ENCODE measurements at places on chromosomes 6 and 20. TPM values are rescaled to one million over a fixed set of nuclear protein-coding genes. Genes with fewer than 3 reads are reported as not detected.

DNA sequence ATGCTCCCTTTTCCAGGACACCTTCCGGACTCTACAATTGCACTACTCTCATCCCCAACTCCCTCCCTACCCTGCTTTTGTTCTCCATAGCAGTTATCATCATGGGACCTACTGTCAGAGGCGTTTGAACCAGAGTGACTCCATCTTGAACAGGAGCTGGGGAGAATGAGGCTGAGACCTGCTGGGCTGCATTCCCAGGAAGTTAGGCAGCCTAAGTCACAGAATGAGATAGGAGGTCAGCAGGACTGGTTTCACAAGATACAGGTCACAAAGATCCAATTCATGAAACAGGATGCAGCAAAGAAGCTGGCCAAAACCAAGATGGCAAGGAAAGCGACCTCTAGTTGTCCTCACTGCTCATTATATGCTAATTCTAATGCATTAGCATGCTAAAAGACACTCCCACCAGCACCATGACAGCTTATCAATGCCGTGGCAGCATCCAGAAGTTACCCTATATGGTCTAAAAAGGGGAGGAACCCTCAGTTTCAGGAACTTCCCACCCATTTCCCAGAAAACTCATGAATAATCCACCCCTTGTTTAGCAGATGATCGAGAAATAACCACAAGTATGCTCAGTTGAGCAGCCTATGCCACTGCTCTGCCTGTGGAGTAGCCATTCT, 15.6 kb downstream of the SLC13A3 start:
- no peak for DNase-seq

GRCh38 chr6:167130008-167130677, 7.2 kb downstream of the CCR6 start:
- DNase-seq = no peak

- no peak for DNase-seq
Measured at GRCh38 chr6:141451511-141452353, 681.0 kb upstream of the GJE1 start.

DNA sequence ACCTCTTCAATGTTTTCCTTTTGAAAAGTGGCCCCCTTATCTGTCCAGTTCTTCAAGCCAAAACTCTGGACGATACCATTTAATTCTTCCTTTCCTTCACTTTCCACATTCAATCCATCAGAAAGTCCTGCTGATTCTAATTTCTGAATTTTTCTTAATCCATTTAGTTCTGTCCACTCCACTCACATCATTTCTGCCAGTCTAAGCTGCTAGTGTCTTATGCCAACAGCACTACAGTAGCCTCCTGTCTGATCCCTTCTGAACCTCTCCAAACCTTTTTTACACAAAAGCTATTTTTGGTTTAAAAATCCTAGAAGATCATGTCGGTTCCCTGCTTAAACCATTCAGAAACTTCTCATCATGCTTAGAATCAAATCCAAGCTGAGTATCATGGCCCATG, 24.5 kb upstream of the SNAP25 start:
- DNase-seq = no peak

DNA sequence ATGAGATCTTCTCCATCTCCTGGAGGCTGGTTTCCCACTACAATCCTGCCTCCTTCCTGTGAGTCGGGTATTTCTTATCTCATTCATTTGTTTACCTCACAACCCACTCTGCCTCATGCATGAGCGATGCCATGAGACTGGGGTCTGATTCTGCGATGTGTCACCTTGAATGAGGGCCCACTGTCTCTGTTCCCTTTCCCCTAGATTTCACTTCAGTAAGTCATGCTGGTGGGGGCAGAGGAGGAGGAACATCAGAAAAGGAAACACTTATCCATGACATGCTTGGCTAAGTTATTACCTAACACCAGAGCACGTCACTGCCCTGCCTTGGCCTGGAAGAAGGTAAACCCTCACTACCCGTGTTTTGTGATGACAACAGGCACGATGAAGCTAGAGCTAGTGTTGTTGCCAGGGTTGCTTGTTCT, 337.4 kb upstream of the PRDM1 start:
- DNase-seq = no peak

PKIB gene
- 24.6 TPM for total RNA-seq

GRCh38 chr6:105437236-105437635, 34.4 kb upstream of the PREP start:
- no peak for DNase-seq

SF3B5 gene
- 174 TPM for total RNA-seq

GRCh38 chr20:31722257-31723068, at the start of gene BCL2L1:
Gene BCL2L1 (minus strand): TSS chr20:31722868. CDS start chr20:31722218, 650 bp downstream.
- DNase-seq = peak; percentile 73

DNA sequence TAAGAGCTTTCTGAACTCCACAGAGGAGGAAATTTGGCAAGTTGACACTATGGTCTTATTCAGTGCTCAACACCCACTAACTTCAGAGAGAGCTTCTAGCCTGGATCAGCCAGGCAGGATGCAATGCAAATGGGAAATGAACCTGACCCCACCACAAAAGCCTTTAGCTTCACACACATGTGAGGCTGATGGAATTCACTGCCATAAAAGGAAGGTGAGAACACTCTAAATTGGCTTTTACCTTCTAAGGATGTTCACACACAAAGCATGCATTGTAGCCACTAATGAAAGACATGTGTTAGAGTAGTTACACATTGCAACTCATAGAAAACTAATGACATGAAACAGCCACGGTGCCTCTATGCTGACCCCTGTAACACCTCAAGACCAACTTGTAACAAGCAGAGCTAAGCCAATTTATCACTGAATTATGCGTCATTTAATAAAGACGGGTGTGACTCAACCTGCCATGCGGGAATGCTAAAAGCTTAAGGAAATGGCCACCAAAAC, 262.1 kb downstream of the HACE1 start:
- DNase-seq = no peak

DNA sequence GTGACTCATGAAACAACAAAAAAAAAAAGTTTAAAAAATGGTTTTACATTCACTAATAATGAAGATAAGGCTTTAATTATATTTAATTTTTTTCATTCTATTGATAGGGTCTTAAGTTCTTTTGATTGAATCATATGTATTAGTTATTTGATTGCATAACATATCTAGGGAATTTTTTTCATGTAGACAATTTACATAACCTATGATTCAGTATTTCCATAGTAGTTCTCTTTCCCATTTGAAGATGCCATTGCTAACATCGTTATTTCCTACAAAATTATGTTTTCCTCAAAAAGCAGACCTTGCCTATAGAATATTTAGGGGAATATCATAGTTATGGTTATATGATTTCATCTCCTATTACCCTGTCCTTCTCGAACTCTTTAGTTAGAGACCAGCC, 463.4 kb downstream of the TFAP2B start:
- no peak for DNase-seq

GRCh38 chr6:156854466-156855161, 77.4 kb downstream of the ARID1B start:
- DNase-seq = no peak

KCNK16 gene
- total RNA-seq = not detected

All from WTC11 (cell line).